ENCODE measurements at places on chromosomes 2 and 18.

DNA sequence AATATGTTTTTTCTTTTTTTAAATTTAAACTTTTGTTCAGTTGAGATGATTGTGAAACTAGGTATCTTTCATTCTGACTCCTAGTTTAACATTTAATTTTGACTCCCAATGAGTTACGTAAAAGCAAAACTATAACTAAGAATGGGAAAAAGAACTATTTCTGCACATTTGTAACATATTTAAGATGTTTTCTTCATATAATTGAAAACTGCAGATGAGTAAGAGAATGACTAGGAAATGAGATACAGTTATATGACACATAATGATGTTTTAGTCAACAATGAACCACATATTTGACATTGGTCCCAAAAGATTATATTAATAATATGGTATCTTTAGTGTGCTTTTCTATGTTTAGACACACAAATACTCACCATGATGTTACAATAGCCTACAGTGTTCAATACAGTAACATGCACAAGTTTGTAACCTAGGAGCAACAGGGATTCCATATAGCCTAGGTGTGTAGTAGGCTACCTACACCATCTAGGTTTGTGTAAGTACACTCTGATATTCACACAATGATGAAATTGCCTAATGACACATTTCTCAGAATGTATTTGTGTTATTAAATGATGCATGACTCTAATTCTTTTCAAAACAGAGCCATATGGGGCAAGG is 12.6 kb downstream of the ERMN start:
- no peak for DNase-seq

DNA sequence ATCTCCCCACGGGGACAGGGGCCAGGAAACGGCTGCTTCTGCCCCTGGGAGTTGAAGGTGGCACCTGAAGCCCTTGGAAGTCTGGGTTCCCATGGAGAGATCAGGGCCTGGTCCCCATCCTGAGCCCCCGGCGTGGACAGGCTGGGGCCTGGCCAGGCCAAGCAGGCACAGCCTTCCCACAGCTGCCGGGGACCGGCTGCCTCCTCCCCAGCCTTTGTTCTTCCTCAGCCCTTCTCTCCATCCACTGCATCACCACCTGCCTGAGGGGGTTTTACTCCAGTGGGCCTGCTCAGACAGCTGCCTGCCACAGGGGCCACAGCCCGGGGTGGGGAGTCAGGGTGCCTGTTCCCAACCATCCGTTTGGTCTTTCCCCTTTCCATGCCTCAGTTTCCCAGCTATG is 187.7 kb downstream of the INHBB start:
- no peak for DNase-seq

GRCh38 chr2:164913640-164914350 is 41.5 kb downstream of the SLC38A11 start:
- no peak for DNase-seq

DNA sequence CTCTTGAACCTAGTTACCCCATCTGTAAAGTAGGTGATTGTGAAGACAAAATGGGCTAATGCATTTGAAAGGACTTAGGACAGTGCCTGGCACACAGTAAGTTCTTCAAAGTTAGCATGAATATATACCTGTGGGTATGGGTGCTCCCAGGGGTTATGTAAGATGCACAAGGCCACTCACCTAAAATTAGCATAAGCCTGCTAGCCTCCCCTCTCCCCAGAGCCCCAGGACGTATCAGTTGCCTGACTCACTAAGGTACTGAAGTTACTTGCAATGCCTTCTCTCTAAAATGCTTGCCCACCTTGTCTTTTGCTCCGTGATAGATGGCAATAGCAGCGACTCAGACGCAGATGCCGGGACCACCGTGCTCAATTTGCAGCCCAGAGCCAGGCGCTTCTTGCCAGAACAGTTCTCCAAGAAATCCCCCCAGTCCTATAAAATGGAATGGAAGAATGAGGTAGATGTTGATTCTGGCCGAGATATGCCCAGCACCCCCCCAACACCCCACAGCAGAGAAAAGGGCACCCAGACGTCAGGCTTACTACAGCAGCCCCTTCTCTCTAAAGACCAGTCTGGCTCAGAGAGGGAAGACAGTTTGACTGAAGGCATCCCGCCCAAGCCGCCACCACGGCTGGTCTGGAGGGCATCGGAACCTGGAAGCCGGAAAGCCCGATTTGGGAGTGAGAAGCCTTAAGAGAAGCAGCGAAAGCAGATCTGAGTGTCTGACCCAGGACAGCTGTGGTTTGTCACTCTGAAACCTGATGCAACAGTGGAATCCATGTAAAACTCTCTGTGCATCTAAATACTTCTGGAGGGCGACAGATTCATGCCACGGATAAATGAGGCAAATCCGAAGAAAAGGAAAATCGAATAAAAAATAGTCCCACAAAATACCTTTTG is 53.8 kb upstream of the TMEM182 start:
- DNase-seq: no peak

- no peak for DNase-seq
These were observed 134.0 kb downstream of the NEDD4L start for GRCh38 chr18:58177896-58178470.

DNA sequence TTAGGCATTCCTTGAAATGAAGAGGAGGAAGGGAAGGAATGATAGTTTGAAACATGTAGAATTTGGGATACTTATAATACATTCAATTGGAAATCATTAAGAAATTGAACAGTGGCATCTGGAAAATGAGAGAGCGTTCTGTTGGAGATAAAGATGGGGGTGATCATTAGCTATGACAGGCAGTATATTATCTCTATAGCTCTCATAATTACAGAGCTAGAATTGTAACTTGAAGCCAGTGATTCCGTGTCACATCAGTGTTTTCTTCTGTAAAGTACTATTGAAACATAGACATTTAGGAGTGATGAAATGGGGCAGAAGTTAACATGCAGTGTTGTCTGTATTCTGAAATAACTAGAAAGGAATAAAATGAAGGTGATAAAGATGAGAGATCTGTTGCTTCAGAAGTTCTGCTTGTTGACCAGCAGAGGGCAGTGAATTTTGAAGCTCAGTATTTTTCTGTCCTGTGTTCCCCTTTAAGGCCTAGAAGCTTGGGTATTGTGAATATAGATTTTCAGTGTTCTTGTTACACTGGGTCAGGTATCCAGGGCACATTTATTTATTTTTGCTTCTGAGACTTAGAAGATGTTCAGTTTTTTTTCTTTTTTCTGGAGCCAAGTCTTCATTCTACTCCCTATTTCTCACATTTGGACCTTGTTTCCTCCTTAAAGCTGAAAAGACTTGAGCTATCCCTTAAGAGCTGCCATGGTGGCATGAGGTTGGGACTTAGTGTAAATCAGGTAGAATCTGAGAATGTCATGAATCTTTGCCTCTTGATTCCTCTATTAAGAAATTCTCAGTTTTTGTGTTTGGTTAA is 157.4 kb downstream of the TAF4B start:
- DNase-seq: no peak

DNA sequence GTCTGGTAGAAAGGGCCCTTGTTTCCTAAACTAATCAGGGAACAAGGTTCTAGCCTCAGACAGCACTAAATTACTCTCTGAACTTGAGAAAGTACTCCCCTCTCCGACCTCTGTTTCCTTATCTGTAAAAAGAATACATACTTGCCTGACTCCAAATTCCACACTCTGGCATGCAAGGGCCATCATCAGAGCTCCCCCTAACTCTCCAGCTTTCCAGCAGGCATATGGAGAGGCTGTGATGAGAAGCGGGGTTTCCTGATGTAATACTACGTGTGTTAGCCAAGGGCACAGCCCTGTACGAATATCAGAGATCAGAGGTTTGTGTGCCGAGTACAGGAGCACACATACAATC is 1.8 kb upstream of the EVA1A start:
- DNase-seq: no peak

- no peak for DNase-seq
These were observed 107.9 kb downstream of the CABLES1 start for GRCh38 chr18:23243178-23243577.

DNA sequence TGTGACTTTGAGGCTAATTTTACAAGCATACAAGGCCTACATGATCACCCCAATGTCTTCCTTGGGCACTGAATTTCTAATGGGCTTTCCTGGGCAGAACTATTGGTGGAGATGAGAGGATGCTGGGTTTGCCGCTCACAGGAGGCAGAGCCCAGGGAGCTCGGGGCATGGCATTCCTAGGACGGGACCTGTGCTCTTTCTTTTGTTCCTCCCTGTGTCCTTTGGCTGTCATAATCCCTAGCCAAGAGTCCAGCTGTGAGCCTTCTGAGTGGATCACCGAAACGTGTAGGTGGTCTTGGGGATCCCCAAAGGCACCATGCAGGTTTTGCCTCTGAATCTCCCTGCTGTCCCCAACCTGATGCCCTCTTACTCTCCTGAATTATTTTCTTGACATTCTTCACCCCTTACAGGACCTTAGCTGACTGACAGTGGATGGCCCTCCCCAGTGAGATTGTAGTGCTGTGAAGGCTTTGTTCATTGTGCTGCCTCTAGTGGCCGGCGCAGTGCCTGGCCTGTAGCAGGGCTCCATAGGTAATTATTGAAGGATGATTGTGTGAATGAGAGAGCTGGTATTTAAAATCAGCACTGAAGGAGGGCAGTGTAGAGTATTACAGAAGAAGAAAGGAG is 221.9 kb downstream of the ZNF407 start:
- DNase-seq: no peak

GRCh38 chr2:237996021-237996593 is 29.3 kb downstream of the UBE2F start:
- DNase-seq: no peak

DNA sequence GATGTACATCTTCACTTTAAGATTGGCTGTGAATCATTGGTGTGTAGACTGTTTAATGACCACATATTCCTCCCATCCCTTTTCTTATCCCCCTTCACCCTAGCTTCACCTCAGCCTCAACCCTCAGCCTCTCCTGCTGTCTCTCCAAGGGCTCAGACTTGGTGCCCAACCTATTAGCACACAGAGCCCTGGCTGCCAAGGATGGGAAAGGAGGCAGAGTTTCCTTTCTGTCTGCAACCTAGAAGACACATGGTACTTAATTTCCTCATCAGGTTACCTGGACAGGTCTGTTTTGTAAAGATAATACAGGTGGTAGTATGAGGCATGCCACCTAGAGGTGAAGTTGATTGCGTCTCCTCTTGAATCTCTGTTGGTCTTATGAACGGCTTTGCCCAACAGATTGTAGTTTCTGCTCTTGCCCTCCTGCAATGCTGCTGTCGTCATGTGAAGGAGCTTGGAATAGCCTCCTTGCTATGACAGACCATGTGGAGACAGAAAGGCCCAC is 44.5 kb upstream of the RMND5A start:
- no peak for DNase-seq

DNA sequence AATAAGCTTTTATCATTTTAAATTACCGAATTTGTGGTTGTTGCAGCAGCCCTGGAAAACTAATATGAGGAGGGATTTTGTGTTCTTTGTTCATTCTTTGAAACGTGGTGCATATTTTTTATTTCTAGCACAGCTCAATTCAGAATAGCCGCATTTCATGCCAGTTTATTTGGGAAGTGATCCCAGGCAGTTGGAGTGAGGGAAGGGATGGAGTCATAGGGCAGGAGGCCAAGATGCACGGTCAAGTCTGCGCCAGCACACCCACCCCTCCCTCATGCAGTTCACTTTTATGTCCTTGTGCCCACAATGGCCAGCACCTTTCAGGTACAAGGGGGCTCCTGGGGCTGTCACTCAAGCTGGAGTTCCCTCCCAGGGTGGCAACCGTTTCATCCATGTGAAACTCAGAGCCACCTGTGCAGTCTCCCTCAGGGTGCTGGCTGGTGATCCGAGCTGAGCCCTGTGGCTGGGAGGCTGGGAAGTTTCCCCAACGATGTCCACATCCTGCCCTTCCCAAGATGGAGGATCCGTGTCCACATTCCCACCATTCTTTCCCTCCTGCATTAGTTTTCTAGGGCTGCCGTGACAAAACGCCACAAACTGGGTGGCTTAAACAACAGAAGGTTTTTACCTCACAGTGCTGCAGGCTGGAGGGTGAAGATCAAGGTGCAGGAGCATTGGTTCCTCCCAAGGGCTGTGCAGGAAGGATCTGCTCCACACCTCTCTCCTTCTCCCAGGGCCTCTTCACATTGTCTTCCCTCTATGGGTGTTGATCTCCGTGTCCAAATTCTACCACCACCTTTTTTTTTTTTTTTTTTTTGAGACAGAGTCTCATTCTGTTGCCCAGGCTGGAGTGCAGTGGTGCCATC is 68.5 kb upstream of the ITGA6 start:
- DNase-seq: no peak

GRCh38 chr2:232260075-232260474 is 118.5 kb upstream of the ALPP start:
- DNase-seq: no peak

DNA sequence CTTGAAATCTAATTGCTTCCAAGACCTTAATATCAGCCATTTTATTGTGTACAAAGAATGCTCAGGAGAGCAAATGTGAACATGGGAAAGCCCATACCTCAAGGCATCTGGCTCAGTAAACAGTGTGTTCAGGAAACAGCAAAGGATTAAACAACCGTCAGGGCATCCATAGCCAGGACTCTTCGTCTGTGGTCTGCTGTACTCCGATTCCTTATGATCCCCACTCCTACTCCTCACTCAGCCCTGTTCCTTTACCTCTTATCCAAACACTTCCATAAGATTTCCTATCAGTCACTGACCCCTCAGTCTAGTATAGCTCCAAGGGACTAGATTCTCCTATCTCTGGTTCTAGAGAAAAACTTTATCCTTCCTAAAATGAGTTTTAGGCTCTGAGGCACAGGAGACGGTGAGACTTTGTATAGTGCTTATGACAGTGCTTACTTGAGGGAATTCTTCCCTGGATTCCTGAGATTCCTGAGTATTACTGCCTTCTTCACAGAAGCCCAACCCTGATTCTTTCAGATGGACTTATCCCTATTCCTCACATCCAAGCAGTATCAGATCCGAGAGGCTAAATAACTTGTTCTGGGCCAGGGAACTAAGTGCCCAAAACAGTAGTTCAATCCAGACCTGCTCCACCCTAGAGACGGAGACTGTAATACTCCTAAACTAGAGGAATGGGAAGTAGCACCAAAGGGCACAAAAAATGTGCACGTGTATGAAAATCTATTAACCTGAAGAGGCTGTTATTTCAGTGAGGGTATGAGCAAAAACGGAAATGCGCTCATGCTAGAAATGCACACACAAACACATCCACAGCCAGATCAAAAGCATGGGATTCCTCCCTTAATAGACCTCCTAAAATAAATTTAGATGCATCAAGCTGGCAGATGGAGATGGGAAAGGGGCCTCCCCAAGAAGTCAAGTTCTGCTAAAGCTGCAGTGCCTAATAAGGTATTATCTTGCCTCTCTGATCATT is 42.1 kb upstream of the SIGLEC15 start:
- no peak for DNase-seq

DNA sequence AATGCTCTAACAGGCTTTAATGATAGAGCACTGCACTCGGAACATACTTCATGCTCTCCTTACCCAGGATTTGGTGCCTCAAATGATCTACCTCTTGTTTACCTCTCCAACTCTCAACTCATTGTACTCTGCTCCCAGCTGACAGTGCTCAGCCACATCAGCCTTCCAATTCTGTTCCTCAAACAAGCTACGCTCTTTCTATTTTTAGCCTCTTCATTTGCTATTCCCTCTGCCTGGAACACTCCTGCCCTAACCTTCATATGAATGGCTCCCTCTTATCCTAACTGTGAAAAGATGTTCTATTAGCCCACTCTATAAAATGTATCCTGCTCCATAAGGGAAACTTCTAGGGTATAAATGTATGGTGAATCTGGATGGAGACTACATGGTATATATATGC is 42.5 kb downstream of the PIGN start:
- no peak for DNase-seq
